Daoy (cell line): ENCODE measurements at places on chromosomes 4 and X.
A peak's percentile ranks its signal among the peaks of the same experiment; 100 is the strongest.

- peak; percentile 5 for DNase-seq
Measured at GRCh38 chr4:47031751-47032404, 511 bp downstream of the GABRB1 start.

- no peak for DNase-seq
Measured at GRCh38 chr4:35538807-35539206, 705.5 kb downstream of the ARAP2 start.

- no peak for DNase-seq
Measured at GRCh38 chrX:53084043-53084570, 1.9 kb downstream of the TSPYL2 start.

GRCh38 chr4:88028946-88029345 lies 21.5 kb downstream of the PKD2 start:
- DNase-seq = no peak

DNA sequence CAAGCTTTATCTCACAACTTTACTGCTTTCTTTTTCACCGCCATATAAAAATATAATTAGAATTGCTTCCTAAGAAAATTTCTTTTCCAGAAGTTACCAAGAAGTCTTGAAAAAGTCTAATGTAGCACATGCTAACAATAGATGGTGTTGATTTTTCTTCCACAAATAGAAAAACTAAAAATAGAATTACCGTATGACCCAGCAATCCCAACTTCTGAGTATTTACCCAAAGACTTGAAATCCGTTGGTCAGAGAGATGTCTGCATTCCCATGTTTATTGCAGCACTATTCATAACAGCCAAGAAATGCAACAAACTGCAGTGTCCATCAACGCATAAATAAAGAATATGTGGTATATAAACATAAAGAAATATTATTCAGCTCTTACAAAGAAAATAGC lies 17.8 kb upstream of the EDNRA start:
- no peak for DNase-seq
